ENCODE measurements at places on chromosomes 13 and 19. TPM values are rescaled to one million over a fixed set of nuclear protein-coding genes. Genes with fewer than 3 reads are reported as not detected.

GRCh38 chr19:21474671-21475181 lies 30.7 kb upstream of the ZNF429 start:
- H3K36me3 ChIP-seq, result no peaks in the 10 kb centered on the region
- H3K27ac ChIP-seq, result no peak overlapping the region
- DNase-seq, result peak; percentile 75
- H3K4me1 ChIP-seq, result peaks cover 13% of the 10 kb centered on the region
- no peaks in the 10 kb centered on the region for H3K27me3 ChIP-seq
- H3K4me3 ChIP-seq, result peak overlapping the region; percentile 51

- no peaks in the 10 kb centered on the region for H3K27me3 ChIP-seq
- peaks cover 16% of the 10 kb centered on the region for H3K4me1 ChIP-seq
These were observed 19.8 kb upstream of the ZNF91 start for GRCh38 chr19:23415034-23415433.

DNA sequence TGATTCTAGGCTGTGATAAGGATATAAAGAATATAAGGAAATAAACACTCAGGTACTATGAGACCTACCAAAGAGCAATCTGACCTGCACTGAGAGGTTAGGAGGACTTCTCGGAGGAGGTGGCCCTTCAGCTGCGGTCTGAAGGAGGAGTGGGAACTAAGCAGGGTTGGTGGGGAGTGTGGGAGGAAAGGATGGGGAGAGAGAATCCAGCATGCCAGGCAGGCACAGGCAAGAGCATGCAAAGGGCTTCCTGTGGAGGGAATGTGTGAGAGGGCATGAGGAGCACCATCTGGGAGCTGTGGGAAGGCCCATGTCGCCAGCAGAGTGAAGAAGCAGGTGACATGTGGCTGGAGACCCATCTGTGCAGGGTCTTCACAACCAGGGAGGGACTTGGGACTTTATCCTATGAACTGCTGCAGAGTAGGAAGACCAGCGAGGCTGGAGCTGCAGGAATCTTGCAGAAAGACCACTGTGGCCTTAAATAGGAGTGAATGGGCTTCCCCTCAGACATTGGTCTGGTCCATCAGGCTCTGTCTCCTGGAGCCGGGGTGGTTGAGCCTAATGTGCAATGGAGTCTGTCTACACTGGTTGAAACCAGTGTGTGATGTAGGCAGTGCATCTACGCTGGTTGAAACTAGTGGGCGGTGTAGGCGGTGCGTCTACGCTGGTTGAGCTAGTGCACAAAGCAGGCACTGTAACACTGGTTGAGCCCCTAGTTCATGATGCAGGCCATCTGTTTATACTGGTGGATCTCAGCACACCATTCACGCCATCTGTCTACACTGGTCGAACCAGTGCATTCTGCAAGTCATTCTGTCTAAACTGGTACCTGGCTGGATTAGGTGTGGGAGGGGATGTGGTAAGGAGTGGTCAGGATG lies 6.4 kb downstream of the CHST8 start:
- peaks cover 6% of the 10 kb centered on the region for H3K27me3 ChIP-seq
- peaks cover under 1% of the 10 kb centered on the region for H3K4me1 ChIP-seq
- H3K36me3 ChIP-seq, result no peaks in the 10 kb centered on the region
- DNase-seq, result no peak
- no peak overlapping the region for H3K27ac ChIP-seq

GRCh38 chr19:16001481-16002312 lies 52.9 kb downstream of the OR10H4 start:
- no peaks in the 10 kb centered on the region for H3K27me3 ChIP-seq
- peak overlapping the region; percentile 32 for H3K27ac ChIP-seq
- H3K4me1 ChIP-seq, result peaks cover 25% of the 10 kb centered on the region
- no peak for DNase-seq
- H3K4me3 ChIP-seq, result peak overlapping the region; percentile 43

- no peak overlapping the region for H3K27ac ChIP-seq
- H3K27me3 ChIP-seq, result no peaks in the 10 kb centered on the region
- no peaks in the 10 kb centered on the region for H3K4me1 ChIP-seq
- H3K4me3 ChIP-seq, result peak overlapping the region; percentile 90
- no peak for DNase-seq
- H3K36me3 ChIP-seq, result no peaks in the 10 kb centered on the region
These were observed 543 bp upstream of the FAM124A start for GRCh38 chr13:51221674-51222036.

GRCh38 chr13:42367831-42368230 lies 95.9 kb downstream of the AKAP11 start:
- H3K27me3 ChIP-seq, result no peaks in the 10 kb centered on the region
- no peak overlapping the region for H3K27ac ChIP-seq
- H3K4me3 ChIP-seq, result no peak overlapping the region
- no peaks in the 10 kb centered on the region for H3K36me3 ChIP-seq
- H3K4me1 ChIP-seq, result no peaks in the 10 kb centered on the region
- DNase-seq, result no peak

DNA sequence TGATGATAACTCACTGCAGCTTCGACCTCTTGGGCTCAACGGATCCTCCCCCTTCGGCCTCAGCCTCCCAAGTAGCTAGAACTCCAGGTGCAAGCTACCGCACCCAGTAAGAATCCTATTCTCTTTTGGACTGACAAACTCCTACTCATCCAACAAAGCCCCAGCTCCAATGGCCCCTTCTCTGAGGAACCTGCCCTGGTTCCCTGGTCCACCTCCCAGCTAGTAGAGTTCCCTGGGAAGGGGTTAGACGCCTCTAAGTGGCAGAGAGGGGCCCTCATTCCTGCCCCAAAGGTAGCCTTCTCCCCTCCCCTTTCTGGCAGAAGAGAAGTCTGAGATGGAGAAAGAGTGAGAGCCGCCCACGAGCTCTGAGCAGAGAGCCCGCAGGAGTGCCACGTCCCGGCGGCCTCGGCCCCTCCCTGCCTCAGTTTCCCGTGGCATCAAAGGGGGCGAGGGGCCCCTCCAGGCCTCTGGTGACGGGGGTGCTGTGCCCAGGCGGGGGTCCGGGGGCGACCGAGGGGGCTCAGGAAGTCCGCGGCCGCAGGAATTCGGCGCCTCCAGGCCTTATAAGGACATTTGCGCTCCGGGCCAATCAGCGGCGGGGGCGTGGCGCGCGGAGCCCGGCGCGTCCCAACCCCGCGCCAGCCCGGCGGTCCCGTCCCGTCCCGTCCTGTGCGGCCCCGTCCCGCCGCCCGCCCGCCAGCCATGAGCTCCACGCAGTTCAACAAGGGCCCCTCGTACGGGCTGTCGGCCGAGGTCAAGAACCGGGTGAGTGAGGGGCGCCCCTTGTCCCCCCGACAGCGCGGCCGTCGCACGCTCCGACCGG lies at the start of gene CNN2:
Gene CNN2, plus strand, starts transcription at position 649 of the 823 bp plus-strand sequence. Its CDS starts 54 bp downstream, at position 703.
- H3K27ac ChIP-seq, result peak within 1 kb of the TSS; percentile 99
- H3K4me3 ChIP-seq, result peak within 1 kb of the TSS; percentile 97
- H3K4me1 ChIP-seq, result peaks cover 13% of the 10 kb centered on the region
- H3K36me3 ChIP-seq, result no peaks in the 10 kb centered on the region
- no peaks in the 10 kb centered on the region for H3K27me3 ChIP-seq

DNA sequence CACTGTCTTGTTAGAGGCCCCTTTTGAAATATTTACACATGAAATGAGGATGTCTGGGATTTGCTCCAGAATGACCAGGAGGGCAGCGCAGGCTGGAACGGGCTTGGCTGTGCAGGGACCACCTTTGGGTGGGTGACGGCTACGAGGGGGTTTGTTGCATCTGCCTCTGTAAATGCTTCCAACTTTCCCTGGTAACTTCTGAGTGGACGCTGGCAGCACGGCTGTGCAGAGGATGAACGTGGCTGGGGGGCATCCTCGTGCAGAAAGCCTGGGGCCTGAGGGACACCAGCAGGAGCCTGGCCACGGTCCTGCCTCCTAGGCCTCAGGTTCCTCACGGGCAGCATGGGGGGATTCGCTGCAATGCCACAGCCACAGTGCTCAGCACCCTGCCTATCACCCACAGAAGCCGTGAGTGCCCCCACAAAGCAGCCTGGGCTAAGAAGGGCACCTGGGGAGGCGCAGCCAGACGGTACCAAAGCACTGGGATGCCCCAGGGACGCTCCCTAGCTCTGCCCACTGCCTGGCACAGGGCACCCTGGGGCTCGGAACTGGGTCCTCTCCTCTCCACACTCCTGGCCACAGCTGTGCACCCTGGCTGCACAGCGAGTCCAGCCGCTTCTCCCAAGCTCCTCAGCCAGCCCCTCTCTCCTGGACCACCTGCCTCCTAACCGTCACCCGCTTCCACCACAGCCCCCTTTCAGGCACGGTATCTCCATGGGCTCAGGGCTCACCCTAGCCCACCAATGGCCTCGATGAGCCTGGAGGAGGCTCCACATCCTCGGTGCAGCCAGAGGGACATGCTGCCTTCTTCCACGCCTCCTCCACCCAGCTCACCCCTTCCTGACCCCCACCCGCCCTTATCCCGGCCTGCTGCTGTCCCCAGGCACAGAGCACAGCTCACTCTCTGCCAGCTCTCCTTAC lies 44.5 kb downstream of the MLLT1 start:
- peaks cover 93% of the 10 kb centered on the region for H3K4me1 ChIP-seq
- peak overlapping the region; percentile 83 for H3K27ac ChIP-seq
- H3K36me3 ChIP-seq, result peaks cover 4% of the 10 kb centered on the region
- no peak for DNase-seq

DNA sequence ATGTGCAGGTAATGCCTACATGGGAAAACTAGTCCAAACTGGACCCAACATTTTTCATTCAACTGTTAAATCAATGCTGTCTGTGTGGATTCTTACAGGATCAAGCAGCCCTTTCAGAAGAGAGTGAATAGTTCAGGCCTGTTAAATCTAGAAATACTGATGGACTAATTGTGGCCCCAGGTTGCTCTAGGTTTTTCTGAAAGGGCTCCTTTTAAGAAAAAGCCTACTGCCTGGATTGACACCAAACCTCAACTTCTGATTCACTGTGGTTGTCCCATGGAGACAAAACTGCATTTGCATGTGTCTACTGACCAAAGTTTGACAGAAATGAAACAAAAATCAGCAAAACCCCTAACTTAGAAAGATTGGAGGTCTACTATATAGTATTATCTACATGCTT lies 437.0 kb downstream of the KLF12 start:
- peaks cover 20% of the 10 kb centered on the region for H3K36me3 ChIP-seq
- H3K27ac ChIP-seq, result no peak overlapping the region
- no peak for DNase-seq
- no peak overlapping the region for H3K4me3 ChIP-seq
- H3K27me3 ChIP-seq, result no peaks in the 10 kb centered on the region
- H3K4me1 ChIP-seq, result no peaks in the 10 kb centered on the region

- no peak overlapping the region for H3K27ac ChIP-seq
- H3K27me3 ChIP-seq, result no peaks in the 10 kb centered on the region
- no peak overlapping the region for H3K4me3 ChIP-seq
- H3K4me1 ChIP-seq, result no peaks in the 10 kb centered on the region
- DNase-seq, result no peak
These were observed 43.0 kb upstream of the C13orf42 start for GRCh38 chr13:51154029-51154555.

DNA sequence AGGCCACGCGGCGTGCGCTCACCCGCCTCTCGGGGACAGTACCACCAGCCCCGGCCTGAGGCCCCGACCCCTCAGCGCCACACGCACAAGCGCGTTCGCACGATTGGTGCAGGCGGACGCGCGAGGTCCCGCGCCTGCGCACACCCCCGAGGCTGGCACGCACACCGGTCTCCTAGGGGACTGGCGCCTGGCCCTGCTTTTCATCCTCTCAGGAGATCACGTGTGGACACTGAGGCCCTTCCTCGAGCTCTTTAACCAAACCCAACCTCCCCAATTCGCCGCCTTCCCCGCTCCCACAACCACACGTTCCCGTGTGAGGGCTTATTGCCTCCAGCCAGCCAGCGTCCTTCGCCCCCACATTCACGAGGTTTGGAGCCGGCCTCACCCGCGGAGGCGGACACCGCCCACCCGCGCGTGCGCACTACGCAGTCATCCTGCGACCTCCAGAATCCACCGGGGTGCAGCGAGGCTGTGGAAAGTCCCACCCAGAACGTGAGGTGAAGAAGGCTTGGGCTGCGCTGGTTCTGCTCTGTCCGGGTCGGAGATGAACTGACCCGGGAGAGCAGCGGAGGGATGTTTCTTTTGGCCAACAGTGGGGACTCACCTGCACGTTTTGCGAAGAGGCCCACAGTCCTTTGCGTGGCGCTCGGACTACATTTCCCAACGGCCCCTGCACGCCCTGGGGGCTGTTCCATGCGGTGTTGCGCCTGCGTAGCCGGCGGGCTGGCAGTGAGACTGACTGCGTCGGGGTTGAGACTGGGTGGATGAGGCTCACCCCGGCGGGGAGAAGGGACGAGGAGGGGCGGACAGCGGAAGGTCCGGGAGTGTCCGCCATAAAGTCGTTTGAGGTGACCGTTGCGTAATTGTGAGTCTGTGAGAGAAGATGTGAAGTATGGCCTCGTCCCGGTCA lies 539 bp upstream of the ZNF667 start:
- H3K36me3 ChIP-seq, result no peaks in the 10 kb centered on the region
- H3K4me3 ChIP-seq, result peak overlapping the region; percentile 57
- peaks cover 21% of the 10 kb centered on the region for H3K27me3 ChIP-seq
- H3K4me1 ChIP-seq, result peaks cover 15% of the 10 kb centered on the region
- peak overlapping the region; percentile 88 for H3K27ac ChIP-seq
- DNase-seq, result peak; percentile 59

GRCh38 chr13:113351514-113352026 lies 12.4 kb downstream of the GRTP1 start:
- H3K36me3 ChIP-seq, result peaks cover 5% of the 10 kb centered on the region
- no peaks in the 10 kb centered on the region for H3K4me1 ChIP-seq
- no peak for DNase-seq

GRCh38 chr13:75932636-75933035 lies 296.5 kb downstream of the LMO7 start:
- no peaks in the 10 kb centered on the region for H3K36me3 ChIP-seq
- H3K27ac ChIP-seq, result no peak overlapping the region
- H3K4me1 ChIP-seq, result no peaks in the 10 kb centered on the region
- DNase-seq, result peak; percentile 20
- H3K4me3 ChIP-seq, result no peak overlapping the region

DNA sequence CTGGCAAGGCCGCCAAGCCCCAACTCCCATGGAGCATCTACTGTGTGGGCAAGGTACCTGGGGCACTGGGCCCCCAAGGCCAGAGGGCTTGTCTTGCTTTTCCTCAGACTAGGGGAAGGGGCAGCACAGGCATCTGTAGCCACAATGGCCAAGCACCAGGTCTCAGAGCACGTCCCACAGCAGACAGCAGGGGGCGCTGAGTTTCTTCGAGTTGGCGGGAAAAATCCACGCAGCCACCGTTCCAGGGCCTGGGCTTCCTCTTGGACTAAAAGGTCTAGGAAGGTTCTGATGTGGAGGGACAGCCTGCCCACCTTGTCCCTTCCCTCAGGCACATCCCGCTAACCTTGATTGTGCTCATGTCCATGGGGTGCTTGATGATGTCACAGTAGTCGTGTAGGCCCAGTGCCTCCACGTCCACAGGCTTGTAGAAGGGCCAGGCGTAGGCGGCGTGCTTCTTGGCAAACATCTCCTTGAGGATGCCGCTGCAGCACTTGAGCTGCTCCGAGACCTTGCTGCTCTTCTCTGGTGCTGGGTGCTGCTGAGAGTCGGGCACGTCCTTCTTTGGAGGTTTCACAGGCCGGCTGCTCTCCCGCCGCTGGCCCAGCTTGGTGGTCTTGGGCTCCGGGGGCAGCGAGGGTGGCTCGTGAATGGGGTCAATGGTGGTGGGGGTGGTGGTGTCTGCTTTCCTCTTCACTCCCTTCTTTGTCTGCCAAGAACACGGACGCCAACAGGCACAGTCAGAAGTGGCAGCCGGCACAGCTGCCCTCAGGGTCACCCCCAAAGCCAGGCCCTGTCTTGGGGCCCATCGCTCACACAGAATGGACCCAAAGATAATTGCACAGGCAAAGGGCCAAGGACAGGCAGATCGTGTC lies 32.0 kb upstream of the EPHX3 start:
- no peaks in the 10 kb centered on the region for H3K27me3 ChIP-seq
- H3K36me3 ChIP-seq, result peaks cover 100% of the 10 kb centered on the region
- peak; percentile 87 for DNase-seq
- H3K4me1 ChIP-seq, result peaks cover 68% of the 10 kb centered on the region
- peak overlapping the region; percentile 82 for H3K27ac ChIP-seq

The FCGBP gene
- polyA plus RNA-seq, result 6.5 TPM

The TMEM143 gene
- 8.6 TPM for polyA plus RNA-seq

The SLC1A5 gene
- 35.1 TPM for polyA plus RNA-seq

The PRMT1 gene
- polyA plus RNA-seq, result 111 TPM

The ZNF549 gene
- polyA plus RNA-seq, result 2.3 TPM
